HuH-7.5 (cell line): ENCODE measurements at places on chromosomes 5 and 9.

GRCh38 chr9:131529597-131530545 lies 1.2 kb downstream of the UCK1 start:
- no peak for DNase-seq

- no peak for DNase-seq
Measured at GRCh38 chr9:132994410-132995120, 16.1 kb downstream of the GFI1B start.

- no peak for DNase-seq
Measured at GRCh38 chr9:116100711-116101121, 52.9 kb upstream of the PAPPA start.

DNA sequence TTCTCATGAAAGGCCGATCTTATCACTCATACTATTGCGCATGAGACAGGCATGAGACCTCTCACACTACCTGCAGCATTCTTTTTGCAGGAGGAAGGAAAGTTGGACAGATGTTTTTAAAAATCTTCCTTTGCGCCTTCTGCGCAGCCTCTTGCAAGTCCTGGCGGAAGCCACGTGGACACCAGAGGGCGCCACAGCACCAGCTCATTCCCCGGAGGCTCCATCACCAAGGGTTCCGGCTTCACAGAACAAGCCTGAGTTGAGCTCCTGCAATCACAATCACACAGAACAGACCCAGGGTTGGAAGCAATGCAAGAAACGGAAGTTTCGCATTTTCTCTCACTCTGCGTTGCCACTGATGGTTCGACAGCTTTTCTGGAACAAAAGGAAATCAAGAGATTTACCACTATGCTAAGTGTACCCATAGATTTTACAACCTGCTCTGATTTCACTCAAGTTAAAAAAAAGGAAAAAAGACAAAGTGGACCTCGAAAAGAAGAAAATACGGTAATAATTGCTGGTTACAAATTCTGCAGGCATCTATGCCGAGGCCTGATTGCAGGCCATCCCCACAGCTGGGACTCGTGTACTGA lies 304.7 kb upstream of the MSX2 start:
- DNase-seq = peak; percentile 59
